ENCODE measurements at places on chromosomes 1 and 21. TPM values are rescaled to one million over a fixed set of nuclear protein-coding genes. Genes with fewer than 3 reads are reported as not detected.

NGF gene
- not detected for total RNA-seq

SPRR2G gene
- not detected for total RNA-seq

KIAA0040 gene
- total RNA-seq = 34.5 TPM

OR2G2 gene
- total RNA-seq = not detected

TPTE gene
- total RNA-seq = not detected

ZDHHC18 gene
- 6.5 TPM for total RNA-seq

MFSD2A gene
- 2.9 TPM for total RNA-seq

TTC22 gene
- total RNA-seq = not detected

S100A1 gene
- total RNA-seq = not detected

ANGPTL3 gene
- not detected for total RNA-seq

KDM5B gene
- total RNA-seq = 57.1 TPM

CCDC190 gene
- 3.8 TPM for total RNA-seq

ADGRL4 gene
- total RNA-seq = 161 TPM

KRTAP11-1 gene
- not detected for total RNA-seq

LCE6A gene
- total RNA-seq = not detected

ZNF670 gene
- 6.2 TPM for total RNA-seq

MYBPH gene
- not detected for total RNA-seq

ARHGEF10L gene
- total RNA-seq = 0.95 TPM

DCST2 gene
- not detected for total RNA-seq

LEMD1 gene
- not detected for total RNA-seq

RNU1-3 gene
- total RNA-seq = under 0.01 TPM

LAD1 gene
- total RNA-seq = not detected

Measured in pulmonary artery endothelial cell (primary cell).